ENCODE measurements at places on chromosomes 3 and 15. TPM values are rescaled to one million over a fixed set of nuclear protein-coding genes. Genes with fewer than 3 reads are reported as not detected.
A peak's percentile ranks its signal among the peaks of the same experiment; 100 is the strongest.

GRCh38 chr15:43903864-43904290 is 77.1 kb downstream of the WDR76 start:
- DNase-seq = peak; percentile 41

DNA sequence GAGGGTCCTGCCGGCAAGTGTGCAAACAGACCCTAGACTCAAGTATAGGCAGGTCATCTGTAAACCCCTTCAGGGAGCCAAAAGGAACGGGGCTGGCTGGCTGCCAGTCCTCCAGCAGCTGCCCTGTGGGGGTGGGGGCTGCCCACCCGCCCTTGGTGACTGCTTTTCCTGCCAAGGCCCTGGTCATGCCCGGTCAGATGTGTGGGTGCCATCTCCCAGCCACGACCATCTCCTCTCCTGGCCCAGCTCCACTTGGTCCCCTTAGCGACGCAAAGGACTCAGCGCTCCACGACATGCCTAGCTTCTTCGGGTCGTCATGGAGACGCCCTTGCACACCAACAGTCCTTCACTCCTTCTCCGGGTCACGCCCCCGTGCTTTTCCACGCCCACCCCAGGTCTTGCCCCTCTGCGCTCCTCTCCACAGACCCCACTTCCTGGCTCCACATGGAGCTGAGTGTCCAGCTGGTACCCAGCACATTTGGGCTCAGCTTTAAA is 2.4 kb downstream of the MUC4 start:
- DNase-seq = no peak

DNA sequence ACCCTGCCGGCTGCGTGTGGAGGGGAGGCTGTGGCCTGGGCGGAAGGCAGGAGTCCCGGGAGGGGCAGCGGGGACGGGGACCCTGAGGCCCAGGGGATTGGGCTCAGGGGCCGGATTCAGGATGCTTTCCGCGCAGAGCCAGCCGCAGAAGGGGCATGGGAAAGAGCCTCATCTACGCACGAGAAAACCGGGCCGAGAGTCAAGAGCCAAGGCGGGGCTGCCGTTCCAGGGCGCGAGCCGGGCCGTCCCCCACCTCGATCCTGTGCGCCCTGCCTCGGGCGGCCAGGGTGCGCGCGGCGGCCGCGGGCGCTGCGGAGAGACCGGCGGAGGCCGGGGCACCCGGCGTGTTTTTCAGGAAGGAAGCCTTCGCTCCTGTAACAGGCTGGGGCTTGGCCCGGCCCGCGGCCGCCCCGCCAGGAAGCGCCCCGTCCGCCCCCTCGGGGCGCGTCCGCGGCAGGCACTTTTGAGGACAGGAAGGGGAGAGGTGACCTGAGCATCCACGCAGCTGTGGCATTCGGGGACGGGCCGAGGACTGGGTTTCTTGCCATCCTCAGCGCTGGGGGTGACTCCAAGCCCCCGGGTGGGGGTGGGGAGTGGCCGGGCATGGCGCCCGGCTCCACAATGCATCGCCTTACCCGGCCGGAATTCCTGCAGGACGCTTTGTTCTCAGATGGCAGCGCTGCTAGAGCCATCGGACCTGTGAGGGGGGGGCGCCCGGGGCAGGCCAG is 62.3 kb upstream of the GATA2 start:
- DNase-seq = no peak

- DNase-seq = no peak
These were observed 15.9 kb downstream of the MYZAP start for GRCh38 chr15:57607570-57608000.

GRCh38 chr3:192057261-192057660 is 596.3 kb downstream of the PYDC2 start:
- DNase-seq = no peak

The ISG20 gene
- total RNA-seq = 31.2 TPM

The SLC24A5 gene
- total RNA-seq = not detected

The RTP3 gene
- not detected for total RNA-seq

DNA sequence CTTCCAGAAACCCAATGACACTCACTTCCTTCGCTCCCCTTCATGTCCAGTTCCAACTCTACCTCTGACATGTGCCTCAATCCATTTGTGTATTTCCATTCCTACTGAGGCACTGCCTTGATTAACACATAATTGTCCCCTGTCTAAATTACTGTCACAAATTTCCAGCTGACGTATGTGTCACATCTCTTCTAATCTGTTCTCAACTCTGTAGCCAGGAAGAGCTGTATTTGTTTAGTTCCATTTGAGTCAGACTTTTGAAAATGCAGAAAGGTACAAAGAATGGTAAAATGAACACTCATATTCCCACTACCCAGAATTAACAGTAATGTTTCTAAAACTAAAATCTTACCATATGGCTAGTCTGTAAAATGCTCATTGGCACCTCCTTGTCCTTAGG is 299.0 kb upstream of the GADL1 start:
- DNase-seq = no peak

The TGM4 gene
- not detected for total RNA-seq

GRCh38 chr15:100806157-100806556 is 73.5 kb upstream of the ALDH1A3 start:
- DNase-seq = no peak

DNA sequence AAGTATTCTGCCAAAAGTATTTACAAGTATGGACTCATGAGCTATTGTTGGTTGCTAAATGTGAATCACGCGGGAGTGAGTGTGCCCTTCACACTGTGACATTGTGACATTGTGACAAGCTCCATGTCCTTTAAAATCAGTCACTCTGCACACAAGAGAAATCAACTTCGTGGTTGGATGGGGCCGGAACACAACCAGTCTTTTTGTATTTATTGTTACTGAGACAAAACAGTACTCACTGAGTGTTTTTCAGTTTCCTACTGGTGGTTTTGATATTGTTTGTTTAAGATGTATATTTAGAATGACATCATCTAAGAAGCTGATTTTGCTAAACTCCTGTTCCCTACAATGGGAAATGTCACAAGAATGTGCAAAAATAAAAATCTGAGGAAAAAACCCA is 30.3 kb downstream of the SYNM start:
- no peak for DNase-seq

- no peak for DNase-seq
These were observed 232.1 kb downstream of the IGSF11 start for GRCh38 chr3:118802325-118803095.

DNA sequence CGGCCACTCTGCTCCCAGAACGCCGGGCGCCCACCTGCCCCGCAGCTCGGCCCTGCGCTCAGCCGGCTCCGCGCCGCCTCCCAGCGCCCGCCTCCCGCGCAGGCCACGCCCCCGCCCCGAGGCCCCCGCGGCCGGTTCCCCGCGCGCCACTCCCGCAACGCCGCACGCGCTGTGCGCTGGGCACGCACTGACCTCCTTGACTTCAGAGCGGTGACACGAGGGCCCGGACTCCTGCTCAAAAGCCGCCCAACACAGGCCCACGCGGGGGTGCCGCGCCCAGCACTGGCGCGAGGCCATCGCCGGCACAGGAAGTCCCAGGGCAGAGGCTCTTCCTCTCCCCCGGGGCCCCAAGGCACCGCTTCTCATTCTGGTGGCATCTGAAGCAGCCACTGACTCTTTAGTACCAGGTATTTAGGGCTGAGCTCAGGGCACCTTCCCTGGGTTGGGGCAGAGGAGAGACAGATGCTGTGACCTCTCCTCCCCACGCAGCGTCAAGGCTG is 12.4 kb downstream of the TNK2 start:
- DNase-seq = peak; percentile 71

DNA sequence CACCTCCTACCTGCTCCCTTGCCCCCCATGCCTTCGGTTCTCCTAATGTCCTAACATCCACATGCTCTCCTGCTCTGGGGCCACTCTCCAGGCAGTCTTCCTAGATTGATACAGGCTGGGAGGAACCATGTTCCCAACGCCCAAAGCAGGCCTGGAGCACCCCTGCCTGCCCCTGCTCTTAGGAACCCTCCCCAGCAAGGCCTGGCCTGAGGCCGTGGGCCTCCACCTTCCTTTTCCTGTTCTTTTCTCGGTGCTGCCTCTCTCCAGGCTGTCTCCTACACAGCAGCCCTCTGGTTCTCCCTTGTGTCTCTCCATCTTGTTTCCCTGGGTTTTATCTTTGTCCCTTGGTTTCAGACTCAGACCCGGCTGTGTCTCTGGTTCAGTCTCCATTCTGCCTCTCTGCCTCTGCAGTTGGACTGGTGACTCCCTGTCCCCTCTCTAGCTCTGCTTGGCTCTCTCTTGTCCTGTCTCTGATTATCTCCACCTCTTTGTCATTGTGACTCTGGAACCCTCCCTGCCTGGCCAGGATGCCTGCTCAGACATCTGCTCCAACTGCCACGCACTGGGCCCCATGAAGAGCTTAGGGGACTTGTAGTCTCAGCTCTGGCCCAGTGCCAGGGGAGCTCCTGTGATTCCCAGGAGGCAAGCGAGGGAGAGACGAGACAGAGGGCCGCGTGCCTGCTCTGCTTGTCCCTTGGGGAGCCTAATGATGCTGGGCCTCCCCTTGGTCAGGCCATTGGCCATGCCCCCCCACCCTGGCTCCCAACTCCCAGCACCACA is 26.0 kb upstream of the RPL29 start:
- DNase-seq = no peak

The RARRES1 gene
- not detected for total RNA-seq

The CHRNA5 gene
- 6.4 TPM for total RNA-seq

- DNase-seq = peak; percentile 39
These were observed 14.8 kb downstream of the PBRM1 start for GRCh38 chr3:52670621-52671521.

GRCh38 chr3:66561367-66561766 is 60.5 kb upstream of the LRIG1 start:
- DNase-seq = no peak

- no peak for DNase-seq
These were observed 30.0 kb downstream of the SHQ1 start for GRCh38 chr3:72818092-72818773.

DNA sequence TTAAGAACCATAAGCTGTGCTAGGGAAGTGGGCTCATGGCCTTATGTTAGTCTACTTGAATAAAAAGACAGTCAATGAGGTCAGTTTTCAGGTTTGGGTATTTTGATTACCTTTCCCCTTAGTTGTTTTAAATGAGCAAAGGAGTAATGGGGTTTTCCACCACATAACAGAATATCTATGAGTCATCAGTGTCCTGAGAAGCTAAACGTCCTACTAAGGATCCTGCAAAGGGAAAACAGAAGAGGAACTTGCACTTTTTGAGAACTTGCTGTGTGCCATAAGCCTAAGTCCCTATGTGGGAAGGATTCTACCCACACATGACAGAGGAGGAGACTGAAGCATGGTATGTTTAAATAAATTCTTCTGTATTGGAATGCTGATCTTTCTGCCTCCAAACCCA is 292.8 kb upstream of the TMC3 start:
- DNase-seq = no peak

DNA sequence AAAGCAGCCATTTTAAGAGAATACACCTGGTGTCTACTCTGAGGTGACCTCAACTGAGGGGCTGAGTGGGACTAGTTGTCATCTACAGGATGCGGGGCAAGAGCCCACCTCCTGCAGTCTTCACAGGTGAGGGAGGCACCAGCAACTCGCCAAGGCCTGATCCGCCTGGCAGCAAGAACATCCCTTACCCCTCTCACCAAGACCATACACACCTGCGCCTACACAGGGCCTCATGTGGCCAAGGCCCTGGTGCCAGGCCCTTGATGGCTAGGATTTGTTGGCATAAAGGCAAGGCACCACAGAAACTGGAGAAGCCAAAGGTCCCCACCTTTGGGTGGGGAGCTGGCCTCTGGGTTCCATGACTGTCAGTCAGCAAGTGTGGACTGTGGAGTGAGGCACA is 18.4 kb downstream of the ELP6 start:
- DNase-seq = no peak

DNA sequence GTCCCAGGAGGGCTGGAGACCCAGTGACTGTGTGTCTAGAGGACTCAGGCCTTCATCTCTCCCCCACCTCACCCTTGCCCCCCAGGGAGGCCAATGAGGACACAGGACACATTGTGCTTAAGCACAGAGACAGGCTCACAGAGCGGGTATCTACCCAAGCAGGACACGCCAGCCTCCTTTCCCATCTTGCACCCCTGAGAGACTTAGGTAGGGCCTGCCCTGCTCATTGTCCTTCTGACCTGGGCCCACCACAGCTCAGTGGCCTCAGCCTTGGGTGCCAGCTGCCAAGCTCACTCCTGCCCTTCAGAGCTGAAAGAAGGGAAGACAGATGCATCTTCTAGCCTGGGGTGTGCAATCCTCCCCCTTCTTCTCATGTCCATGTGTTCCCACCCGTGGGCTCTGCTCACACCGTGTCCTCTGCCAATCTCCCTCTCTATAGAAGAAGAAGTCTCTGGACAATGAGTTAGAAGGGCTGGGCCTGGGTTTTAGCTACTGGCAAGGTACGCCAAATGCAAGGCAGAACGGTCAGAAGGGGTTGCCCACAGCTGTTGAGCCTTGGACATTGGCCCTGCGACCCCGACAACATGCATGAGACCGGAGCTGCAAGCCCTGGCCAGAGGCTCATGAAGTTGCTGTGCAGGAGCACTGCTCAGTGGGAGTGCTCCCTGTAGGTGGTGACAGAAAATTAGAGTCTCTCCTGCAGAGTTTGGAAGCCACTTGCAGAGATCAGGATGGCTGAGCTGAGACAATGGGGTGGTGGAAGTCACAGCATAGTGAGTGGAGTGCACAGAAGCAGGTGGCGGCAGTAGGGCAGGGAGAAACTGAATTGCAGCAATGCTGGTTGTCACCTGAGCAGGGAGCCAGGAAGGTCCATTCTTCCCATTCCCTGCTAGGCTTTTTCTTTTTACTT is 32.8 kb downstream of the ACSBG1 start:
- no peak for DNase-seq

GRCh38 chr3:124463234-124463633 is 267.0 kb upstream of the UMPS start:
- DNase-seq = no peak

GRCh38 chr15:58438956-58439355 is 7.2 kb downstream of the LIPC start:
- DNase-seq = peak; percentile 28

GRCh38 chr3:188854772-188855149 is 317.0 kb upstream of the TPRG1 start:
- no peak for DNase-seq

GRCh38 chr3:71903936-71904335 is 119.0 kb upstream of the PROK2 start:
- no peak for DNase-seq

- no peak for DNase-seq
These were observed 44.4 kb upstream of the PSMD6 start for GRCh38 chr3:64067506-64068346.

The PRSS50 gene
- total RNA-seq = not detected

The ACKR4 gene
- total RNA-seq = 0.15 TPM

GRCh38 chr3:152589644-152590043 is 245.3 kb upstream of the P2RY1 start:
- no peak for DNase-seq

DNA sequence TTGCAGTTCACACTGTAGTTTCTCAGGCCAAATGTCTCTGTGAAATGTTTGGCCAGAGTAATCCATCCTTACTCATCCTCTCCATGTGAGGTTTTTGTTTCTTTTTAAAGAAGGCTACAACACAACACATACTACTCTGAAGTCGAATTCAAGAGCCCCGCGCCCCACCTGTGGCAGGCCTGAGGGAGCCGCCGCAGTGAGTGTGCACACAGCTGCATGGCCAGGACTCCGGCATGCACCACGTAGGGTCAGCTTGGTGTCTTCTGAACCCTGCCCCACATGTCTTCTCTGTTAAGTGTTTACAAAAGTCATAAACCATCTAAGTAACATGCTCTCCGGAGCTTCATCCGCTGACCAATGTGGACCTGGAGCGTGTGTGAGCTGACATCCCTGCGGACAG is 58.7 kb downstream of the PGPEP1L start:
- DNase-seq = no peak

The ITGB5 gene
- total RNA-seq = 2.2 TPM

- no peak for DNase-seq
These were observed 42.3 kb upstream of the LHFPL4 start for GRCh38 chr3:9595877-9596276.

The LTF gene
- total RNA-seq = not detected

- DNase-seq = no peak
These were observed 185.5 kb upstream of the KCNMB2 start for GRCh38 chr3:178350763-178351162.

All from activated T-helper 1 cell treated with anti-CD3 and anti-CD28 coated beads, Interleukin-12 subunit alpha, Interleukin-12 subunit beta, Interleukin-2, Interleukin-4 antibody, amounts not matched to agents 30 ng/mL and 10 ng/mL and 1 ng/mL, durations not matched to agents 14 hours and 24 hours and 36 hours (primary cell).